ENCODE measurements at places on chromosomes 5 and 9. TPM values are rescaled to one million over a fixed set of nuclear protein-coding genes. Genes with fewer than 3 reads are reported as not detected.

TMEM38B gene
- total RNA-seq, result 12.0 TPM

- H3K4me3 ChIP-seq, result no peak overlapping the region
- no peaks in the 10 kb centered on the region for H3K36me3 ChIP-seq
- H3K27ac ChIP-seq, result no peak overlapping the region
- H3K4me1 ChIP-seq, result peaks cover 18% of the 10 kb centered on the region
- DNase-seq, result no peak
Measured at GRCh38 chr9:37999588-38000189, 69.3 kb downstream of the SHB start.

DNA sequence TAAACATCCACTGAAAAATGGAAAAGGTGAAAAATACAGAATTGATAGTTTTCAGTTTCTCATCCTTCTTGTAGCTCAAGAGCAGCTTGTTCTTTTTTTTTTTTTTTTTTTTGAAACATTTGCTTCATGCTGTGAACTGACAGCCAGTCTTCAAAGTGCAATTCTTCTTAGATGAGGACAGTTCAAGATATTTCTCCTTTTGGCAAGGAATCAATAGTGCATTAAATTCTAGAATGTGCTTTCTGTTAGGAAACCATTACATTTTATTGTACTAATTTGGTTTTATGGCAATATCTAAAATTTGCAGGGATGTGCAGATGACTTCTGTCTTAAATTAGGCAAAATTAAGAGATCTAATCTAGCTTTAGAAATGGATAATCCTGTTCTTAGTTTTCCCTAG is 969.3 kb upstream of the ACO1 start:
- H3K4me3 ChIP-seq, result no peak overlapping the region
- no peaks in the 10 kb centered on the region for H3K27me3 ChIP-seq
- H3K36me3 ChIP-seq, result no peaks in the 10 kb centered on the region
- no peak overlapping the region for H3K27ac ChIP-seq
- H3K4me1 ChIP-seq, result no peaks in the 10 kb centered on the region

GRCh38 chr5:167643631-167644280 is 647.7 kb upstream of the WWC1 start:
- no peak overlapping the region for H3K27ac ChIP-seq
- no peak for DNase-seq
- H3K36me3 ChIP-seq, result no peaks in the 10 kb centered on the region

DNA sequence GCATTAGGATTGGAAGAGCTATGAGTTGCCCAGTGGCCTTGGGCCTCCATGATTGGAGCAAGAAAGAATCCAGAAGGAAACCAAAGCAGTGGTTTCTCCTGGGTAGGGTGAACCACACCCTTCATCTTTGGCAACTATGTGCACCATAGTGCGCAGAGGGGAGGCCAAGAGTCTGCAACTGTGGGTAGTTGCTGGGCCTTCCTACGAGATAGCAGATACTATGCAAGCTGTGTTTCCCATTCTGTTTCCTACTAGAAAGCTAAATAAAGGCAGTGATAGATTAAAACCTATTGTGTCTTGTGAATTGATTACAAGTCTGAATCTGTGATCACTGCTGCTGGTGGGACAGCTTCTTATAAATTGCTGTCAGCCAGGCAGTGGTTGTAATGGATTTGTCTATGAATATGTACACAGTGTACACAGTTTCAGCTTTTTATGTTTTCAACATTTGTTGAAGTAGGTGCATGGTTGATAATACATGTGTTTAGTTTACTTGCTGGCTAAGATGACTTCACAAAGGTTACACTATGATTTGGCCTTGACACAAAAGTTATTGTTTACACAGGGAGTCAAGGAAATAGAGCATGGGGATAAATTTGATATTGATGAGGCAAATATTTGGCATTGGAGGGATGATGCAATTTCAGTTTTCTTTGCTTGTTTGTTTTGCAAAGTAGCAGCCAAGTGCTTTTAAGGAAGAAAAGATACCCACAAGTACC is 23.7 kb upstream of the PDE8B start:
- H3K4me1 ChIP-seq, result no peaks in the 10 kb centered on the region
- no peaks in the 10 kb centered on the region for H3K36me3 ChIP-seq
- H3K4me3 ChIP-seq, result no peak overlapping the region

- H3K4me3 ChIP-seq, result no peak overlapping the region
- H3K4me1 ChIP-seq, result no peaks in the 10 kb centered on the region
- no peaks in the 10 kb centered on the region for H3K27me3 ChIP-seq
- DNase-seq, result no peak
- no peaks in the 10 kb centered on the region for H3K36me3 ChIP-seq
- no peak overlapping the region for H3K27ac ChIP-seq
Measured at GRCh38 chr5:93130624-93131490, 450.2 kb downstream of the NR2F1-AS1 start.

DNA sequence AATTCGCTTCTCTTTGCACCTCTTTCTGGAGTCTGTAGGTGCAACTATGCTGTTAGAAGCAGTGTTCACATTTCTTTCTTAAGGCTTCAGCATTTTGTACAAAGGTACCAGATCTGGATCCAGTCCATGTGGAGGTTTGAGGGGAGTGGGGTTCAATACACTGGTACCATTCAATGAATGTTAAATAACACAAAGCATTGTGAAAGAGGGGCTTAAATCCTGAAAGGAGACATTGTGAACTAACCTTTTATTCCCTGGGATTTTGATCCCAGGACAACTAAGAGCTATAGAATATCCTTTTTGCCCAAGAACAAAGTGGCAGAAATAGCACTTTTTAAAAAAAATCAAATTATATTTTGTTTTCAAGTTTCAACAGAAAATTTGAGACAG is 107.7 kb upstream of the VCAN start:
- no peak overlapping the region for H3K4me3 ChIP-seq
- no peaks in the 10 kb centered on the region for H3K4me1 ChIP-seq
- H3K27ac ChIP-seq, result no peak overlapping the region
- DNase-seq, result no peak

DNA sequence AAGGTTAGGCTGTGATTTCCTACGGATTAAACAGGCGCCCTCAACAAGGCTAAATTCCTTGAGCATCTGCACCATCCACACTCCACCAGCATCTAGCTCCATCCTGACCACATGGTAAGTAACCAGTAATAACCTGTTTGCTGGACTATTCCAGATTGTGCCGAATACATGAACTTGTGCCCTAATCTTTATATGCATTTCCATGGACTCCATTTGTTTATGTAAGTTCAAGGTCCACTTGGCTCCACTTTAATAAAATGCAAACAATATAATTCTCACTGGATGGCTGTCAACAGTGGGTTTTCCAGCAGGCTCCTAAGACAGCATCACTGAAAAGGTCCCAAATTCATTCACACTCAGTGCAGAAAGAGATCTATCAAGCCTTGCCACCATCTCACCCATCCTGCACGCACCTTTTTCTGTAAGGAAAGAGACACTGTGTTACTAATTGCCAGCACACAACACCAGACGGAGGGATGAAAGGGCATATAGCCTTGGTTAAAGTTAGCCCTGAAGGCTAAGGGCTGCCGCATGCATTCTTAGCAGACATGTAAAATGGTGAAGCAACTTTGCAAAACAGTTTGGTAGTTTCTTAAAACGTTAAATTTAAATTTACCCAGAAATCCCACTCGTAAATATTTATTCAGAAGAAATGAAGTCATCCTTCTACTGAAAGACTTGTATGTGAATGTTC is 88.7 kb downstream of the GLIS3 start:
- no peaks in the 10 kb centered on the region for H3K27me3 ChIP-seq
- DNase-seq, result no peak
- H3K4me3 ChIP-seq, result no peak overlapping the region
- H3K36me3 ChIP-seq, result no peaks in the 10 kb centered on the region

CARTPT gene
- total RNA-seq, result not detected

LIX1 gene
- not detected for total RNA-seq

NAIP gene
- total RNA-seq, result 7.2 TPM

- DNase-seq, result no peak
- peaks cover 37% of the 10 kb centered on the region for H3K4me1 ChIP-seq
- no peak overlapping the region for H3K4me3 ChIP-seq
- H3K27ac ChIP-seq, result no peak overlapping the region
Measured at GRCh38 chr5:132653716-132654115, 4.3 kb upstream of the IL13 start.

SLC46A2 gene
- total RNA-seq, result not detected

SLC36A2 gene
- total RNA-seq, result not detected

- H3K36me3 ChIP-seq, result no peaks in the 10 kb centered on the region
- H3K27me3 ChIP-seq, result no peaks in the 10 kb centered on the region
- no peak for DNase-seq
- H3K4me1 ChIP-seq, result no peaks in the 10 kb centered on the region
- no peak overlapping the region for H3K4me3 ChIP-seq
Measured at GRCh38 chr9:134623258-134624066, 18.1 kb upstream of the COL5A1 start.

DNA sequence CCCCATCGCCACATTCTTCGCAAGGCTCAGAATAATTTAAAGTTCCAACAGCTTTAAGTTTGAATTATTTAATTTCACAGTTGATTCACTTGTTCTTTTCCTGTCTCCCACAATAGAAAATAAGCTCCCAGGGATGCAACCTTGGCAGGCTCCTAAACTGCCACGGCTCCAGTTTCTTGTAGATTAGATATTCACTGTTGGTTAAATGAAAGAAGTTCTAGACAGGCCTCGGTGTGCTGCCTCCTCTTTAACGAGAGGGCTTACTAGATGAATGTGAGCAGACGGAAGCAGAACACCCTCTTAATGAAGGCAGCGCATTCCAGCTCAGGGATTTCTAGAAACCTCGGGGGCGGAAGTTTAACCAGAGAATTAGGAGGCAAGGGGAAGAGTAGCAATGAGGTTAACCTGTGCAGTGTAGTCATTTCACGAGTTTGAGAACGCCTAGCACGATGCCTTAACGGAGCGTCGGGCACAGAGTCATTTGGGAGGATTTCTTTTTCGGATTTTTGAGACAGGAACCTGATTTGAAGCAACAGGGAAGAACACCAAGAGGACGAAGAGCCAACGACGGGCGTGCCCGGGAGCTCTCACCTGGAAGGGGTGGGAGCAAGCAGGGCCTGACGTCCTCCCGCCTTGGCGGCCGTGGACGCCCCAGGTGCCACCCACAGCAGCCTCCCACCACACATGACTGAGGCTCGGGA is 637 bp upstream of the SMC5 start:
- H3K27me3 ChIP-seq, result peaks cover 11% of the 10 kb centered on the region
- peaks cover 47% of the 10 kb centered on the region for H3K4me1 ChIP-seq
- no peak for DNase-seq

ADAMTS16 gene
- total RNA-seq, result not detected

DNA sequence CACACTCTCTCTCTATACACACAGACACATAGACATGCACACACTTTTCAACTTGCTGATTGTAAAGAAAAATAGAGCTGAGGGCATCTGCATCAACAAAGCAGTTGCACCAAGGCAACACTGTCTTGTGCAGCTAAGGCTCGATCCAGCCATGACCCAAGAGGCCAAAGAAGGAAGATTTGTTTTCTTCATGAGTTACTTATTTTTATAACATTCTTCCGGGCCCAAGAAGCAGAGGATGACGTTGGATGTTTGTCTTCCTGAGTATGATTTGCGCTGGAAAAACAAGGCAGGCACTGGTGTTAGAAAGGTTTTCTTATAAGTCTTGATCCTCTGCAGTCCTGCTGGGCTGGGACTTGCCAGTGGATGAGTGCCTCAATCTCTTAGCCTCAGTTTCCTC is 344.1 kb downstream of the ADAMTS6 start:
- H3K36me3 ChIP-seq, result no peaks in the 10 kb centered on the region
- no peak overlapping the region for H3K4me3 ChIP-seq
- no peak overlapping the region for H3K27ac ChIP-seq
- peaks cover 3% of the 10 kb centered on the region for H3K27me3 ChIP-seq
- DNase-seq, result no peak

DNA sequence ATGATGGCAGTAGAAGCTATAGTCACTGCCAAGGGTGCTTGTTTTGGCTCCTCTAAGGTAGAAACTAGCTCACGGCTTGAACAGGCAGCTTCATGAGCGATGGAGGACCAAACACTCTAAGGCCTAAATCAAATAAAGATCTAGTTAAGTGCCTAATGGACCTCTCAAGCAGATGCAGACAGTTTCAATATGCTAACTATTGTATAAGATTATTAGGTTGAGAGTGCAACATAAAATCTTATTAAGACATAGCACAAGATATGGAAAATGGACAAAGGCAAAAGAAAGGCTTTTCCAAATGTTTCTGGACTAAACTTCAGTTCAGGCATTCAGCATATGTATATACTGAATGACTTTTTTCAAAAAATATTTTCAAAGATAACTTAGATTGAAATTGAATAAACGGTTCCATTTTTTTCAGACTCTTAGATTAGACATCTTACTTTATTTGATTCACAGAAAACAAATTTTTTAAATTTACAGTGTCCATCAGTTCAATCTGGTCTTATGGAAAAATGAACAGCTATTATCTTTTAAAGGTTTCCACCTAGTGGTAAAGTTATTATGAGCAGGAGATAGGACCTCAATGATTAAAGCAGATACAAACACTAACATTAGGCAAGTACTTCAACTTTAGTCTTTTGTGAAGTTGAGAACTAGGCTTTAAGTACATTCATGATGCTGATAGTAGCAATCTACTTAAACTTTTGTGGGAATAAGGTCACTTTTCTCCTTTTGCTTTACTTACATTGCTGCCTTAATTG is 1167.7 kb downstream of the MAT2B start:
- H3K4me1 ChIP-seq, result no peaks in the 10 kb centered on the region
- no peaks in the 10 kb centered on the region for H3K36me3 ChIP-seq
- no peak overlapping the region for H3K27ac ChIP-seq
- no peaks in the 10 kb centered on the region for H3K27me3 ChIP-seq
- no peak for DNase-seq

- H3K4me1 ChIP-seq, result peaks cover 12% of the 10 kb centered on the region
- peak overlapping the region; percentile 88 for H3K27ac ChIP-seq
- peaks cover 10% of the 10 kb centered on the region for H3K27me3 ChIP-seq
- peaks cover 4% of the 10 kb centered on the region for H3K36me3 ChIP-seq
Measured at GRCh38 chr9:96654450-96655197, 493 bp downstream of the PRXL2C start.

- peak; percentile 70 for DNase-seq
- H3K27ac ChIP-seq, result peak overlapping the region; percentile 91
- no peaks in the 10 kb centered on the region for H3K36me3 ChIP-seq
Measured at GRCh38 chr9:130713286-130713960, 19.8 kb downstream of the EXOSC2 start.

GRCh38 chr9:14829204-14829603 is 81.0 kb downstream of the FREM1 start:
- DNase-seq, result no peak
- no peak overlapping the region for H3K4me3 ChIP-seq
- no peaks in the 10 kb centered on the region for H3K36me3 ChIP-seq
- H3K27me3 ChIP-seq, result no peaks in the 10 kb centered on the region
- H3K27ac ChIP-seq, result no peak overlapping the region
- H3K4me1 ChIP-seq, result no peaks in the 10 kb centered on the region
